ENCODE measurements at places on chromosomes 7 and 10.

DNA sequence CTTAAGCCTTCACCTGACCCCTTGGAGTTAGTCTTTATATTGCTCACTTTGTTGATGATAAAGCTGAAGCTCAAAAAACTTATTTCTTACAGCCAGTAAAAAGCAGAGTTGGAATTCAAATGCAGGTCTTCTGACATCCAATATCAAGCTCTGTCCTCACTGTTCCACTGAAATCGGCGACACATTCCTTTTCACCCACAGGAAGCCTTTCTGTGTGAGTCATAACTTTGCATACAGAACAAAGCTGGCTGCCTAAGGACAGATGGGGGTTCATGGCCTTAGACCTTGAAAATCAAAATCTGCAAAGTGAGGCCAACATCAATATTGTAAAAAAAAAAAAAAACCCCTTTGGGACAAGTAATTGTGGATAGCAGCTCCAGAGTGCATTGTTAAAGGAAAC, 21.8 kb upstream of the AKR1B1 start:
- DNase-seq, result no peak

- no peak for DNase-seq
Observed at GRCh38 chr10:108905171-108905570, 1018.1 kb downstream of the XPNPEP1 start.

GRCh38 chr10:120805014-120805812, 45.9 kb upstream of the WDR11 start:
- DNase-seq, result no peak

- no peak for DNase-seq
Observed at GRCh38 chr7:117857718-117858117, 15.5 kb downstream of the CTTNBP2 start.

DNA sequence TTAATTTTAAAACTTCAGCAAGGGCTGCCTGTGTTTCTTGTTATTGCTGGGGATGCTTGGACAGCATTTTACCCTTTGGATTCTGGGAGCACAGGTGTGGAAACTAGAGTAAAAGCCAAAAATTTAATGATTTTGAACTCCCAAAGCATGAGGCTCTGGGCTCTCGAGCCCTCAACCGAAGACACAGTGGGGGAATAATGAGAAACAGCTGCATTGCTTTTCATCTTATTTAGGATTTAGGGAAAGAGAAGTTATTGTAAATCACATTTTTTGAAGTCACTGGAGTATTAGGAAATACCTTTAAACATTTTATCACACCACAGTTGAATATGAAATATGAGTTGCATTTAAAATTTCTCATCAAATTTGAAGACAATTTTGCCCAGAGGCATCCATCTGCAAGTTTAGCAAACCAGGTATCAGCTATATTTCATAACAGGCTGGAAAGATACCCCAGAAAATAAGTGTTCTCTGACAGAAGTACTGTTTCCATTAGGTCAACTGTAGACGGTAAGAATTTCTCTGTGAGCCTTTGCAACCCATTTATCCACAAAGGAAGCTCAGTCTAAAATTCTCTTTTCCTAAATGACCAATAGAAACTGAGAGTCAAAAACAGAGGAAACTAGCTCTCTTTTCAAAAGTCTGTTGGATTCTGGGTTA, 290.6 kb upstream of the PHYHIPL start:
- no peak for DNase-seq

GRCh38 chr10:55183993-55184392, 383.0 kb upstream of the PCDH15 start:
- DNase-seq, result no peak

- no peak for DNase-seq
Observed at GRCh38 chr7:77269360-77270093, 69.9 kb upstream of the FGL2 start.

DNA sequence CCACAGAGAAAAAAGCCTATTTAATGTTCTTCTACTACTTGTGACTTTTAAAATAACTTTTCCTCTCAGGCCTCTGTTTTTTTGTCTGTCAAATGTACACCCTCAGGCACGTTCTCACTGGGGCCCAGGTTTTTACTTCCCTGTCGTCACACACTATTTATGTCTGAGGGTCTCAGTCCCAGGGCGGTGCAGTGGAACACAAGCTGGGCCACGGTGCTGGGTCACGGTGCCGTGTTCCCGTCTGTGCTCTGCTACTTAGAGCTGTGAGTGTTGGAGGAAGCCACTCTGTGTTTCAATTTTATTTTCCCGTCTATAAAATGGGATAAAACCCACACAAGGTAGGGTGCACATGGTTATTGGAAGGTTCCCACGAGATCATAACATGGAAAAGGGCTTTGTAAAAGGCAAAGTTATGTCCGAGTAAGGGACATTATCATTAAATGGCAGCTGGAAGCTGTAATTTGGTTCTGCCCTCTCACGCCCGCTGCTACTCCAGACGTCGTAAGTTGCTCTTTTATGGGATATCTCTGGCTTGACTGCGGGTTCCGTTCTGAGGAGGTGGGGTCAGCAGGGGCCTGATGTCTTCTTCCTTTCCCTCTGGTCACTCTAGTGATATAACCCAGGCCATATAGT, 25.2 kb downstream of the ZNF775 start:
- DNase-seq, result no peak

All from stimulated activated CD4-positive, alpha-beta T cell treated with anti-CD3 and anti-CD28 coated beads, Interleukin-15, amount 100 ng/mL, for 48 hours (primary cell).